Fibroblast of villous mesenchyme (primary cell): ENCODE measurements at places on chromosomes 12 and 14. TPM values are rescaled to one million over a fixed set of nuclear protein-coding genes. Genes with fewer than 3 reads are reported as not detected.

CD163 gene
- not detected in 2 replicates for total RNA-seq

CD163L1 gene
- total RNA-seq = 7.3 and 11.0 TPM in 2 replicates

NINJ2 gene
- 0.32 and 0.43 TPM in 2 replicates for total RNA-seq

KRT77 gene
- total RNA-seq = not detected in 2 replicates

CCDC177 gene
- not detected in 2 replicates for total RNA-seq

KRT3 gene
- not detected in 2 replicates for total RNA-seq

PPP1R36 gene
- 0.97 and 3.5 TPM in 2 replicates for total RNA-seq
